ENCODE measurements at places on chromosomes 11 and 22. TPM values are rescaled to one million over a fixed set of nuclear protein-coding genes. Genes with fewer than 3 reads are reported as not detected.

- peak; percentile 18 for DNase-seq
- H3K27me3 ChIP-seq = no peaks in the 10 kb centered on the region
- peak overlapping the region; percentile 99 for H3K4me3 ChIP-seq
- H3K27ac ChIP-seq = peak overlapping the region; percentile 99
- peaks cover 28% of the 10 kb centered on the region for H3K4me1 ChIP-seq
These were observed 650 bp upstream of the NUP50 start for GRCh38 chr22:45163099-45163450.

Gene LINC01488
- total RNA-seq = not detected

Gene TTC36
- 6.2 TPM for total RNA-seq

Gene OR10A2
- not detected for total RNA-seq

GRCh38 chr11:117144477-117145392 lies 648 bp downstream of the PAFAH1B2 start:
- no peaks in the 10 kb centered on the region for H3K27me3 ChIP-seq
- peaks cover 13% of the 10 kb centered on the region for H3K4me1 ChIP-seq
- peak overlapping the region; percentile 81 for H3K4me3 ChIP-seq
- DNase-seq = peak; percentile 79
- peak overlapping the region; percentile 76 for H3K27ac ChIP-seq

DNA sequence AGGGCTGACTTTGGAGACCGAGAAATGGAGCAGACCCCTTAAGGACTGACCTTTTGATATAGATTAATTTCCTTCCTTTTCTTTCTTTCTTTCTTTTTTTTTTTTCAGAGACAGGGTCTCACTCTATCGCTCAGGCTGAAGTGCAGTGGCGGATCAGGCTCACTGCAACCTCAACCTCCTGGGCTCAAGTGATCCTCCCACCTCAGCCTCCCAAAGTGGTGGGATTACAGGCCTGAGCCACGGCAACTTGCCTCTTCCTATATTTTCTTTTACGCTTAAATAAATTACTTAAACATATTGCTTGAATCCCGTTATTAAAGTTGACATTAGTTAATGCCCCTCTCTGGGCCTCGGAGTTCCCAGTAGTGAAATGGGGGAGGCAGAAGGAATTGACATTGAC lies 350 bp upstream of the KCTD14 start:
- H3K4me3 ChIP-seq = peak overlapping the region; percentile 19
- H3K27ac ChIP-seq = no peak overlapping the region
- H3K27me3 ChIP-seq = no peaks in the 10 kb centered on the region
- H3K36me3 ChIP-seq = no peaks in the 10 kb centered on the region
- peaks cover 22% of the 10 kb centered on the region for H3K4me1 ChIP-seq

DNA sequence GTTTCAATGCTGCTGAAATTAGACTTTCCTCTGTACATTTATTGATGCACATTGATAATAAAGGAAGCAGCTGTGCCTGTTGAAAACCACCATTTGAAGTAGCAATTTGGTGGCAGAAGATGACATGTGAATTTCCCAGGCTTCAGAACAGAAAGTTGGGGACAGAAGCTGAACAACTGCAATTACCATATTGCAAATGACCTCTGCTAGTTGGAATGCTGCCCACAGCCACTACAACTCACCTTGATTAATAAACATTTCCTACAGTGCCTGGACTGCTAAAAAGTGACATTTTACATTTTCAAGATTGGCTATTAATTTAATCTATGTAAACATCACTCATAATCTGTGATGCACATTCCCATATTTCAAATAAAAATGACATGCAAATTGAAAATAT lies 208.6 kb downstream of the LUZP2 start:
- H3K36me3 ChIP-seq = no peaks in the 10 kb centered on the region
- no peak overlapping the region for H3K4me3 ChIP-seq
- H3K4me1 ChIP-seq = no peaks in the 10 kb centered on the region
- H3K27ac ChIP-seq = no peak overlapping the region
- no peak for DNase-seq
- H3K27me3 ChIP-seq = no peaks in the 10 kb centered on the region

DNA sequence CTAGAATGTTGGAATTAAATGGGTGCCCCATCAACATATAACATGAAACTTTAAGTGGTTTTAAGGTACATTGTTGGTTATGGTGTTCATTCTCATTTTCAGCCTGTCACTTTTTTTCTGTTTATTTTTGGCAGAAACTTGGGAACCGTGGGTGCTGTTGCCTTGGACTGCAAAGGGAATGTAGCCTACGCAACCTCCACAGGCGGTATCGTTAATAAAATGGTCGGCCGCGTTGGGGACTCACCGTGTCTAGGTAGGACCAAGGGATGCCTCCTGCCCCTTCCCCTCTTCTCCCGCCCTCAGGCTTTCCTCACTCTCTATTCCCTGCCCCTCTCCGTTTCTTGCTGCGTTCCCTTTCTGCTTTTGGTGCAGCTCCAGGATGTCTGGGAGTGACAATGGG lies 29.8 kb upstream of the SCGB1A1 start:
- H3K4me3 ChIP-seq = no peak overlapping the region
- no peak for DNase-seq
- no peaks in the 10 kb centered on the region for H3K27me3 ChIP-seq
- no peaks in the 10 kb centered on the region for H3K36me3 ChIP-seq
- H3K4me1 ChIP-seq = peaks cover 12% of the 10 kb centered on the region
